ENCODE measurements at places on chromosomes 12 and 14. TPM values are rescaled to one million over a fixed set of nuclear protein-coding genes. Genes with fewer than 3 reads are reported as not detected.

- H3K27ac ChIP-seq, result no peak overlapping the region
- no peak overlapping the region for H3K4me3 ChIP-seq
- no peaks in the 10 kb centered on the region for H3K27me3 ChIP-seq
Observed at GRCh38 chr12:20631711-20632110, 63.4 kb upstream of the SLCO1C1 start.

Gene TMEM117
- 14.9 TPM for polyA plus RNA-seq

Gene SMOC1
- 0.85 TPM for polyA plus RNA-seq

Gene CCDC60
- polyA plus RNA-seq, result 0.01 TPM

DNA sequence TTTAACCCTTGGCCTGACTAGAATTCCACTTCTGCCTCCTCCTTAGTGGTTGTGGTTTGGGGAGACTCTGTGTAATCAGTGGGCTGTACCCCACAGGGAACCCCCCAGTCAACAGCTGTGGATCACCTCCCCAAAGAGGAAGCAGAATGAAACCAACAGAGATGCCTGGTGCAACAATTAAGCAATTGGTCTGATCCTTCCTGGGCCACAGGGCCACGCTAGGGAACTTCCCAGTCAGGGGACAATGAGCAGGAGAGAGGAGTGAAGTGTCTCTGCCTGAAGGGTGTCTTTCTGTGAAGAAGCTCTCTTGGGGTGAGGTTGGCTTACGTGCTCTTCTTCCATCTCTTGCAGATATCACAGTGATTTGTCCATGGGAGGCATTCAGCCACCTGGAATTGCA is 8.2 kb downstream of the PDE6H start:
- no peaks in the 10 kb centered on the region for H3K27me3 ChIP-seq
- H3K36me3 ChIP-seq, result no peaks in the 10 kb centered on the region
- H3K4me3 ChIP-seq, result no peak overlapping the region
- DNase-seq, result no peak
- no peaks in the 10 kb centered on the region for H3K4me1 ChIP-seq

- H3K36me3 ChIP-seq, result peaks cover 13% of the 10 kb centered on the region
- H3K27me3 ChIP-seq, result no peaks in the 10 kb centered on the region
Observed at GRCh38 chr12:123034865-123035264, 54.4 kb downstream of the ARL6IP4 start.

DNA sequence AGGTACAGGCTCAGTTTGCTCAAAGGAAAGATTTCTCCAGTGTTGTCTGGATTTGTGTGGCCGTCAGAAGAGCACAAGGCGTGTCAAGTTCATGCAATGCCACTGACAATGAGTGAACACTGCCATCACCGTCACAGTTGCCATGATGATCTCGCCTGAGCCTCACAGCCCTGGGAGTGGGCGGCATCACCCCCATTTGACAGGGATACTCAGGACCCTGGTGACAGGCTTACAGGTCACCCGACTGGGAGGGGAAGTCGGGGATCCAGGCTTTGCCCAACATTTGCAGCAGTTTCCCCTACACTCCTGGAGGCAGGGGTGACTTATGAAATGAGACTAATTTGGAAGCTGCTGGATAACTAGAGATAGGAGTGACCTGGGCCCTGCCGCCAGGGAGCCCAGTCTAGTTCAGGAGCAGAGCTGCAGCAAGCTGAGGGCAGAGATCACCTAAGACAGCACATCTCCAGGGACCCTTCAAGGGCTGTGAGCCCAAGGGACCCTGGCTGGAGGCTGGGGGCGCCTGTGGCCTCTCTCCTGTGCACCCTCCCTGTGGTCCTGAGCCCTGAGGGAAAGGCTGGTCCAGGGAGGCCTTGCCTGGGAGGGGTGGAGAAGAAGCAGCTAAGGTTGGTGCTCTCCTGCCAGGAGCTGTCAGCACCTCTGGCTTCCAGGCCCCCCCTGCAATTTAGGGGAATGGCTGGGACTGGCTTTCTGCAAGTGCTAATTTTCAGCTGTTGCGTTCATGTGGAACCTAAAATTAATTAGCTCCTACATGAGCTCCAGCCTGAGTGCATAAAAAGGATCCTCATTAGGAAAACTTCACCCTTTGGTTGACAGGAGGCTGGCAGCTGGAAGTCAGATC is 32.4 kb upstream of the BEGAIN start:
- DNase-seq, result no peak
- H3K27ac ChIP-seq, result no peak overlapping the region
- no peaks in the 10 kb centered on the region for H3K4me1 ChIP-seq
- peaks cover 38% of the 10 kb centered on the region for H3K27me3 ChIP-seq
- no peak overlapping the region for H3K4me3 ChIP-seq

DNA sequence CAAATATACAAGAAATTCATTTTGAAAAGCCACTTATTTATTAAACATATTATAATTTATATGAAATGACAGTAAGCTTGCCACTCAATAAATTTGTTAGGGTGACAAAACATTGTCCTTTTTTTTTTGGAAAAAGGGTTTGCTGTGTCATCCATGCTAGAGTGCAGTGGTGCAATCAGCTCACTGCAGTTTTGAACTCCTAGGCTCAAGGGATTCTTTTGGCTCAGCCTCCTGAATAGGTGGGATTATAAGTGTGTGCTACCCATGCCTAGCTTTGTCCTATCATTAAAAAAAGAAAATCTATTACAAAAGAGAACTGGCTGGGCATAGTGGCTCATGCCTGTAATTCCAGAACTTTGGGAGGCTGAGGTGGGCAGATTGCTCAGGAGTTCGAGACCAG is 66.8 kb downstream of the FGD6 start:
- DNase-seq, result no peak
- H3K4me3 ChIP-seq, result no peak overlapping the region
- H3K36me3 ChIP-seq, result peaks cover 16% of the 10 kb centered on the region
- H3K27ac ChIP-seq, result no peak overlapping the region

DNA sequence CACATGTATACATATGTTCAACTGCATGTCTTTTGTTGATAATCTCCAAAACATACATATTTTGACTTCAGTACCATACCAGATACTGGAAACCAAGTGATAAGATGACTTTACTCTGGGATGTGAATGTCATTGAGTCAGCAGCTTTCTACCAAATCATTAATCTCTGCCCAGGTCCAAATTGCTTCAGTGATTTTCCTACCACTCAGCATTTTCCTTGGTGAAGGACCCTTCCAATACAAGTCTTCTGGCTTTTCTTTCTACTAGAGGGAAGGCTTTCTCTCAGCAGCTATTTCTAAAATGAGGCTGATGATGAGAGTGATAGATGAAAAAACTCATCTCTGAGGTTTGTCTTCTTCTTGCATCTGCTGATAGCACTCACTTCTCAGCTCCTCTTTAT is 1008.5 kb downstream of the NRXN3 start:
- H3K36me3 ChIP-seq, result no peaks in the 10 kb centered on the region
- DNase-seq, result no peak
- H3K27ac ChIP-seq, result no peak overlapping the region
- no peak overlapping the region for H3K4me3 ChIP-seq

GRCh38 chr12:7100239-7100638 is 8.0 kb upstream of the C1R start:
- H3K4me3 ChIP-seq, result no peak overlapping the region
- H3K27me3 ChIP-seq, result no peaks in the 10 kb centered on the region
- no peak for DNase-seq
- peaks cover 5% of the 10 kb centered on the region for H3K4me1 ChIP-seq
- no peak overlapping the region for H3K27ac ChIP-seq

- DNase-seq, result no peak
- no peaks in the 10 kb centered on the region for H3K36me3 ChIP-seq
- no peak overlapping the region for H3K4me3 ChIP-seq
- H3K27me3 ChIP-seq, result peaks cover 11% of the 10 kb centered on the region
- H3K4me1 ChIP-seq, result no peaks in the 10 kb centered on the region
Observed at GRCh38 chr12:3341594-3341993, 149.4 kb upstream of the PRMT8 start.

- no peaks in the 10 kb centered on the region for H3K27me3 ChIP-seq
- no peak overlapping the region for H3K27ac ChIP-seq
- no peak for DNase-seq
- H3K4me3 ChIP-seq, result no peak overlapping the region
- H3K36me3 ChIP-seq, result no peaks in the 10 kb centered on the region
Observed at GRCh38 chr12:60684988-60685655, 1089.3 kb downstream of the SLC16A7 start.

Gene MANSC4
- 0.19 TPM for polyA plus RNA-seq

Gene RERGL
- polyA plus RNA-seq, result 0.25 TPM

GRCh38 chr12:80988986-80989385 is 51.3 kb upstream of the LIN7A start:
- no peaks in the 10 kb centered on the region for H3K36me3 ChIP-seq
- DNase-seq, result no peak
- no peaks in the 10 kb centered on the region for H3K27me3 ChIP-seq

DNA sequence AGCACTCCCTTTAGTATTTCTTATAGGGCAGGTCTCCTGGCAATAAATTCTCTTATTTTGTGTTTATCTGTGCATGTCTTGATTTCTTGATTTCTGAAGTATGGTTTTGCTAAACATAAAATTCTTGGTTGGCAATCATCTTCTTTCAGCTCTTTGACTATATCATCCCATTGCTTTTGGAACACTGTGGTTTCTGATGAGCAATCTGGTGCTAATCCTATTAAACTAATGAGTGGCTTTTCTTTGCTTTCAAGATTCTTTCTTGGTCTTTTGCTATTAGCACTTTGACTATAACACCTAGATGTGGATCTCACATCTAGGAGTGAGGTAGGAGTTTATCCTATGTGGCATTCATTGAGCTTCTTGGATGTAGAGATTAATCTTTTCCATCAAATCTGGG is 120.7 kb upstream of the MED13L start:
- H3K27ac ChIP-seq, result no peak overlapping the region
- no peak for DNase-seq

DNA sequence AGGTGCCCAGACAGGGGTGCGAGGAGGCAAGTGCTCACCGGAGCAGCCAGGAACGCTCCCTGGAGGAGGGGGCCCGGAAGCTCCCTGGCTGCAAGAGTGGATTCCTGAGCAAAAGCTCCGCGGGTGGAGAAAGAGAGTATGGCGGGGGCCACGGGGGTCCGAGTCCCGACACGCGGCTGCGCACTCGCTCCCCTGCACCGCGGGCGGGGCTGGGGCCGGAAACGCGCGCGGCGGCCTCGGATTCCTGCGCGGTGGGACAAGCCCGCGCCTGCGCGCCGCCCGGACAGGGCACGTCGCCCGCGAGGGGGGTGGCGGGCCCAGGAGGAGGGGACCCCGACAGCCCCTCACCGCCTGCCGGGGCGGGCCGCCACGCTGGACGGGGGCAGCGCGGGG is 27.8 kb upstream of the GPR132 start:
- peaks cover 43% of the 10 kb centered on the region for H3K4me1 ChIP-seq
- DNase-seq, result no peak
- peak overlapping the region; percentile 97 for H3K27ac ChIP-seq
